ENCODE measurements at places on chromosomes 13 and 19. TPM values are rescaled to one million over a fixed set of nuclear protein-coding genes. Genes with fewer than 3 reads are reported as not detected.

- H3K4me3 ChIP-seq = no peak overlapping the region
- DNase-seq = no peak
- H3K4me1 ChIP-seq = no peaks in the 10 kb centered on the region
- no peak overlapping the region for H3K27ac ChIP-seq
These were observed 48.0 kb upstream of the SLC7A9 start for GRCh38 chr19:32917616-32917996.

Gene ZNF730
- total RNA-seq = not detected

- no peak for DNase-seq
- H3K27ac ChIP-seq = no peak overlapping the region
- no peaks in the 10 kb centered on the region for H3K4me1 ChIP-seq
These were observed 18.5 kb upstream of the FAM216B start for GRCh38 chr13:42762917-42763316.

GRCh38 chr13:25733001-25733491 is 318.8 kb downstream of the SHISA2 start:
- H3K27me3 ChIP-seq = no peaks in the 10 kb centered on the region
- peak; percentile 24 for DNase-seq
- H3K4me3 ChIP-seq = no peak overlapping the region
- H3K4me1 ChIP-seq = no peaks in the 10 kb centered on the region
- H3K27ac ChIP-seq = no peak overlapping the region
- H3K36me3 ChIP-seq = no peaks in the 10 kb centered on the region

DNA sequence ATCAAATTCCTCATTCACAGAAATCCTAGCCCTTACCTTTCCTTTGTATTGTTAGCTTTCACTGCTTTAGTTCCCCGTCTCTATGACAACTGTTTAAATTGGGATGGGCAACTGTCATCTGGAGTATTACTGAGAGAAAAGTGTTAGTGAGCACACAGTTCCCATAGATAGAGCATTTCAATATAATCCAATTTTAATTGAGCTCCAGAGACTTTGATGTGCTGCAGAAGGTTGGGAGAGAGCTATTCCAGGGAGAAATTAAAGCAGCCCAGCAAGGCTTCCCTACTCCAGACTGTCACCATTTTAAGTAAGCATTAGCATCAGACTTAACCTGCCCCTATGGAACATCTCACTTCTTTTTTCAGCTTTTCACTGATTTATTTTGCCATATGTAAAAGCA is 55.0 kb upstream of the MAB21L1 start:
- H3K36me3 ChIP-seq = no peaks in the 10 kb centered on the region
- no peak overlapping the region for H3K27ac ChIP-seq
- DNase-seq = no peak

GRCh38 chr13:89457977-89458376 is 1786.8 kb downstream of the SLITRK5 start:
- H3K27ac ChIP-seq = no peak overlapping the region
- H3K4me1 ChIP-seq = no peaks in the 10 kb centered on the region
- H3K27me3 ChIP-seq = no peaks in the 10 kb centered on the region
- H3K36me3 ChIP-seq = no peaks in the 10 kb centered on the region
- no peak overlapping the region for H3K4me3 ChIP-seq

- H3K27ac ChIP-seq = peak overlapping the region; percentile 98
- no peaks in the 10 kb centered on the region for H3K27me3 ChIP-seq
- no peaks in the 10 kb centered on the region for H3K36me3 ChIP-seq
These were observed 45.5 kb downstream of the LYL1 start for GRCh38 chr19:13057147-13057572.

GRCh38 chr13:37526710-37527473 is 71.7 kb downstream of the POSTN start:
- DNase-seq = no peak
- no peak overlapping the region for H3K27ac ChIP-seq
- H3K4me3 ChIP-seq = no peak overlapping the region
- H3K27me3 ChIP-seq = no peaks in the 10 kb centered on the region
- no peaks in the 10 kb centered on the region for H3K4me1 ChIP-seq

- no peak for DNase-seq
- no peaks in the 10 kb centered on the region for H3K4me1 ChIP-seq
- no peaks in the 10 kb centered on the region for H3K36me3 ChIP-seq
- no peak overlapping the region for H3K27ac ChIP-seq
- no peaks in the 10 kb centered on the region for H3K27me3 ChIP-seq
- H3K4me3 ChIP-seq = no peak overlapping the region
These were observed 25.4 kb upstream of the ZMYM5 start for GRCh38 chr13:19888799-19889198.

GRCh38 chr19:54099190-54099902 is 1.3 kb downstream of the OSCAR start:
- H3K4me3 ChIP-seq = no peak overlapping the region
- peaks cover 2% of the 10 kb centered on the region for H3K36me3 ChIP-seq
- H3K27me3 ChIP-seq = peaks cover 21% of the 10 kb centered on the region
- H3K4me1 ChIP-seq = peaks cover 33% of the 10 kb centered on the region
- no peak overlapping the region for H3K27ac ChIP-seq
